Fibroblast of villous mesenchyme (primary cell): ENCODE measurements at places on chromosomes 2 and 18.
A peak's percentile ranks its signal among the peaks of the same experiment; 100 is the strongest.

DNA sequence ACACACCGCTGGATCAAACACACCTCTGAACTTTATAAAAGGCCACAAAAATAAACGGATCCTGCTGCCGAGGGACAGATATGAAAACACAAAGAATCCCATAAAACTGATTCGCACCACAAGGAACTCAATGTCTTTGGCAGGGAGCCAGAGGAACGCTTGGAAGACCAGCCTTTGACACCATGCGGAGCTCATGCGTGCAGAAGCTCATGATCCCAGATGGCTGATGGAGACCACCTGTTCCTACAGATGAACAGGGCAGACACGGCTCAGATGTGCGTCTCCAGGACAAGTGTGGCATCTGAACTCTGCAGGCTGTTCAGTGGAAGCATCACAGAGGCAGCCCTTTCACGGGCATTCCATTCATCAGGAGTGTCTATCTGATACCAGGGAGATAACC is 24.9 kb downstream of the COPS9 start:
- DNase-seq = peak; percentile 58

DNA sequence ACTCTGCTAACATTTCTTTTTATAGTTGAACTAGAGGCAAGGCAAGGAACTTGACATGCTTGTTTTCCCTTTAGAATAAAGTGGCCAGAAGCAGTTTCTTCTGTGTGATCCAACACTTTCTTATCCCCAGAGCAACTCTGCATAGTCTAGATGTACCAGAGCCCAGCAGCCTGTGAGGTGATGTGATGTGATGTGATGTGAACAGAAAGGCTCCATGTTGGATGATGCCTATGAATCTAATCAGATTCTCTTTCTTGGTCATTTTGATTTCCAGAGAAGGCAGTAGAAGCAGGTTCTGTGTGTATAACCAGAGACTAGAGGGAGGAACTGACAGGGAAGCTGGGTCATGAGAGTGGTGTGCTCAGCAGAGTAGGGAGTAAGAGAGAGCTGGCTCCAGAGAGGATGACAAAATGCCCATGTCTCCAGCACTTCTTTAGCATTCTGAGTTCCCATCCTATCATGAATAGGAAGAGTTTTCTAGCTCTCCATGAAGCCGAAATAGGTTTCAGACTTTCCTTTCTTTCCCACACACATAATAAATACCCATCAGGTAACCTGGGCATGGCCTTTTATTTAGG is 31.0 kb upstream of the PTH2R start:
- DNase-seq = no peak

DNA sequence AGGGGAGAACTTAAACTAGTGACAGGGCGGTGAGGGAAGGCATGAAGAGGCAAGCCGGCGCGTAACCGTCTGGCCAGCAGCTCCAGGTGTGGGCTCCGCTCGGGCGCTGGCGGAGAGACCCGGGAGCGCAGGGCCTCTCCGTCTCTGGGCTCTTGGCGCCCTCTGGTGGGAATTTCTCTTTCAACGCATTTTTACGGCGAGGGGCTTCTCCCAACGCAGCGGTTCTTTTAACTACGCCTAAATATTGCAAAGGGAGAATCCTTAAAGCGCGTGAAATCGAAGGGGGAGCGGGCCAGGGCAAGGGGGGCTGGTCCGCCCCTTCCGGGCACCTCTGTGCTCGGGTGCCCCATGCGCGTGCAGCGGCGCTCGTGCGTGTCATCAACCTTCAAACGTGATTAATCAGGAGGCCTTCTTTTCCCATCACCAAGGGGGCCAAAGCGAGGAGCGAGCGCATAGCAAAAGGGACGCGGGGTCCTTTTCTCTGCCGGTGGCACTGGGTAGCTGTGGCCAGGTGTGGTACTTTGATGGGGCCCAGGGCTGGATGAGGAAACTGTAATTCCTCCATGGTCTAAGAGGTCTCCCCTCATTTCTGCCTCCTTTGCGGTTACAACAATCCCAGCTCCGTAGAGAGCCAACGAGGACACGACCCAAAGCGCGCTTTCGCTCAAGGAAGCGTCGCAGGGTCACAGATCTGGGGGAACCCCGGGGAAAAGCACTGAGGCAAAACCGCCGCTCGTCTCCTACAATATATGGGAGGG is 762 bp upstream of the GAD1 start:
- peak; percentile 39 for DNase-seq

DNA sequence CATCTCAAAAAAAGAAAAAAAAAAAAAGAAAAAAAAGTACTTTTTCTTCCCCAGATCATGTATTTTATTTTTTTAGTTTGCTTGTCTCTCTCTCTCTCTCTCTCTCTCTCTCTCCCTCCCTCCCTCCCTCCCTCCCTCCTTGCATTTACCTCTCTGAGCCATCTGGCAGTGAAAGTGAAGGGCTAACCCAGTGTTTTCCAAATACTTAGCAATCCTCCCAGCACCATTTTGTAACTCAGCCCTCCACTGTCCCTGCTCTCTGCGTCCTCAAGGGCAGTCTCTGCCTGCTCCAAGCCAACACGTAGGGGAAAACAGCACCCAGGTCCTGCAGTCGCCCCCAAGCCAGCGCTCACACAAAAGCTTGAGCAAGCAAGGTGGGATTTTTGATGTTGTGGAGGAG is 19.6 kb upstream of the TEX44 start:
- DNase-seq = no peak

GRCh38 chr2:225600444-225600843 is 200.9 kb downstream of the NYAP2 start:
- DNase-seq = peak; percentile 44

DNA sequence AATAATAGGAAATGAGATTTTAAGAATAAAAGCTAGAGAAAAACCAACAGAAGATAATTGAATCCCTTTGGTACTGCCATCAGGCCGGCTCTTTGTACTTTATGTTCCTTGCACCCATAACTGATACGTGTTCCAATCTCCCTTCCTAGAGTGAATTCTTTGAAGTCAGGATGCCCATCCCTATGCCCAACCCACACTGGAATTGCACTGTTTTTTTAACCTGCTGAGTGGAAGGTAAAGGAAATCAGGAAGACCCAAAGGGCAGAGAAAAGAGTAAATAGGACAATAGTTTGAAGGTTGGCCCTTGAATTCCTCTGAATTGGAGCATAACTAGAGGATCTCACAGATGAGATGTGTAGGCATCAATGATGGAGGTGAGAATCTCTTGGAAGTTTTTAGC is 4.4 kb upstream of the ATG16L1 start:
- no peak for DNase-seq

DNA sequence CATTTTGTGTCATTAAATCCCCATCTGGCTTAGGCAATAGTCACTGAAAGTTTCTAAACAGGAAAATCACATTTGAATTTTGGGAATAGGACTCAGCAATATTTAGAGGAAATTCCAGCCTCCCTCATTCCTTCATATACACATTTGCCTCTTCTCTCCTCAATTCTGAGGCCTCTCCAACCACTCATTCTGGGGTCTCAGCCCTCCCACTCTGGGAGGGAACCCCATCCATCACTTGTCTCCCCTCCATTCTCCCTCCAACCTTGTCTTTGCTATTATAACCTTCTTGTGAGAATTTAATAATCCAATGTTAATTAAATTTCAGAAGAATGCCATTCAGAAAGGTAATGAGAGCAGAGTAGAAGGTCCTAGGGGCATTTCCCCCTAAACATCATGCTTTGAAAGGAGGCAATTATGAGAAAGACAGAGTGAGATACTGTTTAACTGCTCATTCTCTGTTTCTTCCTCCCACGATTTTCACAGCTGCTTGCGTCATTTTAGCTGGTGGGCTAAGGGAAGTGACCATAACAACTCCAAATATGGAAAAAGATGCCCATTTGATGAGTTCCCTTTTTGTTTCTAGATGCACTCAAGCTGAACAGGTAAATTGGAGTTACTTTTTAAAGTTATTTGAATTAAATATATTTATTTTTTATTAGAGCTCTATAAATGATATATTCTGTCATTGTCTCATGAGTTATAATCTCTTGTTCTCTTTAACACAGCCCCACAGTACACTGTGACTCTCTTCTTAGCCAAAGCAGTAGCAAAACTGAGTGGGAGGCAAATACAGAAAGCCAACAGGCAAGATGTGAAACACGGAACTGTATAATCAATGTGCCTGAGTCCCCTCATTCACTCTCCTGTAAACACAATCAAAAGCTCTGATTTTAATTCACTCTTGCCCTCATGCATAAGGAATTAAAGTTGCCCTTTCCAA is 135.1 kb downstream of the DLGAP1 start:
- DNase-seq = no peak

GRCh38 chr2:57107353-57107752 is 923.6 kb downstream of the CCDC85A start:
- DNase-seq = no peak

DNA sequence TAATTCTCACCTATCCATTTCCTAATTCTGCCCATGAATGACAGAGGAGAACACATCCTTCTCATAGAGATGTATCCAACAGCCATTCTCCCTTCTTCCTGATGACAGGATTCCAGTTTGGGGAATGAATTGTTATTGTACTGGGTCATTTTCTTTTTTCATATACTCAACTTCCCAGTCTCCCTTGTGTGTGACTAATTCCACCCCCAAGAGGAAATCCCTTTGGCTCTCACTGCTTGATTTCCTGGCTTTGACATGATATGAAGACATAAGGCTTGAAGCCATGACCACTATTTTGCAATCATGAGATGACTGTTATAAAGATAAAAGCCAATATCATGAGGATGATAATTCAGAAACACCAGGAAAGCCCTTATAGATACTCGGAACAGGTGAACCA is 384.7 kb upstream of the ACVR2A start:
- no peak for DNase-seq

DNA sequence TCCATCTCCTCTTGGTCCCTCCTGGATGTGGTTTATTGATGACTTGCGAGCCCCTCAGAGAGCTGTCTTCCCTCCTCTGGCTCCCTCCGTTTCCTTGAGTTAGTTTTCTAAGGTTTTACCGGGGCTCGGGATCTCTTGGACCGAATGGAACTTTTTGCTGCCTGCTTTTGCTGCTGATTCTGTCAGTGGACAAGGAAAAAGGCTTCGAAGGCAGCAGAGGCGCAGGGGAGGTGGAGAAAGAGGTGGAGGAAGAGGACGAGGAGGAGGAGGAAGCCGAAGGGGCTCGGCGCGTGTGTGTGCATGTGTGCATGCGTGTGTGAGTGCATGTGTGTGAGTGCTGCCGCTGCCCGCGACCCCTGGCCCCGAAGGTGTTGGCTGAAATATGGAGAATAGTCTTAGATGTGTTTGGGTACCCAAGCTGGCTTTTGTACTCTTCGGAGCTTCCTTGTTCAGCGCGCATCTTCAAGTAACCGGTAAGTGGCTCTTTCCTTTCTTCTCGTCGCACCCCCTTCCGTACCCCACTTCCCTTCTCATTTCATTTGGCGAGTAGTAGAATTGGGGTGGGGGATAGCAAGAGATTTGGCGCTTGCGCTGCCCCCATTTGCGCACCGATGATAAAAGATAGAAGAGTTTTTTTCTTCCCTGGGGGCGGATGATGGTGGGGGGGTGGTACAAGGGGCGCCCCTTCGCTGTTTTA is 557 bp downstream of the DCC start:
- DNase-seq = no peak

- no peak for DNase-seq
Observed at GRCh38 chr2:207929923-207930322, 95.4 kb downstream of the PLEKHM3 start.

- DNase-seq = no peak
Observed at GRCh38 chr2:26892922-26893524, 45.1 kb downstream of the DPYSL5 start.

GRCh38 chr2:189522435-189523151 is 58.0 kb downstream of the SLC40A1 start:
- peak; percentile 79 for DNase-seq

GRCh38 chr2:220767591-220768255 is 804.4 kb downstream of the EPHA4 start:
- no peak for DNase-seq

- peak; percentile 90 for DNase-seq
Observed at GRCh38 chr2:73852020-73852419, 23.3 kb downstream of the STAMBP start.

DNA sequence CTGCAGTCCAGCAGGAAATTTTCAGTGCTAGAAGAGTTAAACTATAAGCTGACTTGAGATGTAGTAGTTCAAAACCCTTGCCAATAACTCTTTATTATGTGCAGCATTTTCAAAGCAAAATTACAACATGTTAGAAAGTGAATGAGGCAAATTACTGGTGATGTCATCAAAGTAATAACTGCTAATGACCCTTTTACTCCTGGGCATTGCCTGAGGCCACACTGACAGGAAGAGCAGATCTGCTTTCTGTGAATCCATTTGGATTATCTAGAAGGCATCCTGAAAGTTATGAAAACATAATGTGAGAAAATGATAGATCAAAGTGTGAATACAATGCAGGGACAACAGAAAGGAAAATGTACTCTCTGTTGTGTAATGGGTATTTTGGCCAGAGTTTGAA is 139.6 kb upstream of the TRIB2 start:
- no peak for DNase-seq

- no peak for DNase-seq
Observed at GRCh38 chr2:21643180-21643579, 519.4 kb downstream of the TDRD15 start.

DNA sequence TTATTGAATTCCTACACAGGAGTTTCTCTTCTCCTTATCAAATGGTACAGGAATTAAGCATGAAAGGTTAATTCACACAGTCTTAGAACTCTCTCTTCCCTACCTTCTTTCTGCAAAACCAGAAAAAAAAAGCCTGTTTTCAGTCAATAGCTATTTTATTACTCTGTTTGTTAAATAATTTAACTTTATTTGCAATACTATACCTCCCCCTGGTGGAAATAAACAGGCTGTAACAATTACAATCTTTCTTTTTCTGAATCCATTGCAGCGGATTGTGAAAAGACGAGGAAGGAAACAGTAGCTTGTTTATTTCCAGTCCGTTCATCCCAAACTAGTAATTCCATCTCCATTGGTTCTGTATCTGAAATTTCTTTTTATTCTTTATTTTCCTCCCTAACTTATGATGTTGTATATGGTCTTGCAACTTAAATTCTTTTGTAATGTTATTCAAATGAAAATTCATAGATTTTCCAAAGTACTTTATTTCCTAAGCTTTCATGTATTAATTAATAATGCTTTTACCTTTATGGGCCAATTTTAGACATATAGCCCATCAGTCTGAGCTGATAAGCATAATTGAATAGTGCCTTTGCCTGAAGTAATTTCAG is 165.2 kb downstream of the SH3BP4 start:
- peak; percentile 65 for DNase-seq

- DNase-seq = no peak
Observed at GRCh38 chr2:39381653-39382052, 55.4 kb downstream of the MAP4K3 start.

- no peak for DNase-seq
Observed at GRCh38 chr2:74585406-74586185, 31.1 kb downstream of the DOK1 start.

- DNase-seq = peak; percentile 52
Observed at GRCh38 chr2:215436705-215437565, 1.1 kb upstream of the FN1 start.

- DNase-seq = no peak
Observed at GRCh38 chr2:203871371-203871983, 3.9 kb downstream of the CTLA4 start.

GRCh38 chr2:143183804-143184463 is 54.7 kb downstream of the ARHGAP15 start:
- DNase-seq = no peak

- no peak for DNase-seq
Observed at GRCh38 chr2:173596244-173596643, 241.6 kb downstream of the CDCA7 start.

- peak; percentile 79 for DNase-seq
Observed at GRCh38 chr2:227479865-227480475, 8.0 kb downstream of the AGFG1 start.
